ENCODE measurements at places on chromosomes 3 and 15.

- DNase-seq = no peak
These were observed 179.9 kb downstream of the CNTN6 start for GRCh38 chr3:1272546-1273265.

DNA sequence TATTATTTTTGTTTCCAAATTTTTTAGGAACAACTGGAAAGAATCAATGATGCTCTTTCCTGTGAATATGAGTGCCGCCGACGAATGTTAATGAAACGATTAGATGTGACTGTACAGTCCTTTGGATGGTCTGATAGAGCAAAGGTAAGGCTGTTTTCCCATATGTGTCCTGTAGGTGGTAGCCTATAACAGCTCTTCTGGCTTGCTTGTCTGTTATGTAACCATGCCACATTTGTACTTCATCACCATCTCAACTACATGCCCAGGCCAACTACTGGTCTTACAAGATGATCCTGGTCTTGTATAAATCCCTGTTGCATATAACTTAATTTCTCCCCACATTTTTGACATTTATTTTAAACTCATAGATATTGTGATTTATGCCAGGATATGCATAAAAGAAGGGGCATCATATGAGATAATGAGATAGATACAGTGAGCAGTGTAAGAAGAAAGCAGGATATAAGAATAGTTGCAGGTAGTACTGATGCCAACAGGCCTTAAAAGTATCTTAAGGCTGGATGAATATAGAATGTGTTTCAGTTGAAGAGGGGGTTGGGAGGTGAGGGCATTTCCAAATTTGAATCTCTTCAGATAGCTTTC lies 20.3 kb downstream of the FAM98B start:
- peak; percentile 30 for DNase-seq

- DNase-seq = no peak
These were observed 7.9 kb upstream of the ISG20 start for GRCh38 chr15:88630798-88631463.

- no peak for DNase-seq
These were observed 67.8 kb downstream of the LSM3 start for GRCh38 chr3:14246414-14246813.

- DNase-seq = no peak
These were observed 79.5 kb upstream of the POMGNT2 start for GRCh38 chr3:43185274-43185982.

DNA sequence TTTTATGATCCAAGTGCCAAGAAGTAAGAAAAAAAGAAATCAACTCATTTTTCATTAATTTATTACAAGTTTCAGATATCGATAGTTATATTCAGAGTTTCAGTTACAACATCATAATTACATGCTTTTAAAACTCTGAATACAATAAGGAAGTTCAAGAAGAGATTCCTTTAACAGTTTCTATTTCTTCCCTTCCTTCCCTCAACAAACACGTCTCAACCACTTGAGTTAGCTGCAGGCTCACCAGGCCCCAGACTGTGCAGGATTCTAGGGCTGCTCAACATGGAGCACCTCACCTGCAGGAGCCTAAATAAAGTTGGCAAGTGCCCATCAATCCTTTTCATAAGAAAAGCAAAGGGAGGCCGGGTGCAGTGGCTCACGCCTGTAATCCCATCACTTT lies 79.2 kb upstream of the FNDC3B start:
- DNase-seq = no peak

GRCh38 chr15:75098404-75098803 lies 75.0 kb downstream of the PPCDC start:
- DNase-seq = no peak

GRCh38 chr3:160852856-160853255 lies 96.8 kb downstream of the PPM1L start:
- DNase-seq = no peak

- DNase-seq = no peak
These were observed 132.9 kb downstream of the C3orf38 start for GRCh38 chr3:88282528-88283241.

GRCh38 chr3:21621181-21621651 lies 129.8 kb downstream of the ZNF385D start:
- DNase-seq = no peak

DNA sequence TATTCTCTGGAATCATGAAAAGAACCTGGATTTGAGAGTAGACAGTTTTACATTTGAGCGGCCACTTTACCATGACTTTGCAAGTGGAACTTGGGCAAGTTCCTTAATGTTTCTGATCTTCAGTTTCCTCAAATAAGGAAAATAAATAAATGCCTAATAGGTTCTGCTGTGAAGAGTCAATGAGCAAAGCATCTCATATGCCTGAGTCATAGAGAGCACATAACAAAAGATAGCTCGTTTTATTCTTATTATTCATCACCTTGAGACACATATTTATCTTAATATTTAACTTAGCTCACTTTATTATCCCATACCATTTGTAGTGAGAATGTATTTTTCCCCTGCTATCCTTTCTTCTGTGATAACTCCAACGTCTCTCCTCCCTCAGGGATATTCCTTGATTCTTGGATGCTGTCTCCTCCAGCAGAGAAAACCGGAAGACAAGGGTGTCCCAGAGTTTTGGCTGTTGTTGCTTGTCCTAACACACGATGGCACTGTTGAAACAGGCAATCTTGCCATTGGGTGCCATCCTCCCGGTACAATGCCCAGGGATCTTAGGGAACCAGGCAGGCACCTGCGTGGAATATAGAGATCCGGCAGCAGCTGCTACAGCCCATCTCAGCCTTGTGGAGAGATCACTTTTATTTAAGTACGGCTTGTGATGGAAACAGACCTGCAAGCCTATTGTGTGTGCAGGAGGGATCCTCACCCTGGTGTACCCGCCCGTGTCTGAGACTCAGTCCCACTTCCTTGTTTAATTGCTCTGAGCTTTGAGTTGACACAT lies 33.3 kb upstream of the VPS33B start:
- DNase-seq = no peak

GRCh38 chr3:121295979-121296378 lies 249.8 kb downstream of the POLQ start:
- no peak for DNase-seq

DNA sequence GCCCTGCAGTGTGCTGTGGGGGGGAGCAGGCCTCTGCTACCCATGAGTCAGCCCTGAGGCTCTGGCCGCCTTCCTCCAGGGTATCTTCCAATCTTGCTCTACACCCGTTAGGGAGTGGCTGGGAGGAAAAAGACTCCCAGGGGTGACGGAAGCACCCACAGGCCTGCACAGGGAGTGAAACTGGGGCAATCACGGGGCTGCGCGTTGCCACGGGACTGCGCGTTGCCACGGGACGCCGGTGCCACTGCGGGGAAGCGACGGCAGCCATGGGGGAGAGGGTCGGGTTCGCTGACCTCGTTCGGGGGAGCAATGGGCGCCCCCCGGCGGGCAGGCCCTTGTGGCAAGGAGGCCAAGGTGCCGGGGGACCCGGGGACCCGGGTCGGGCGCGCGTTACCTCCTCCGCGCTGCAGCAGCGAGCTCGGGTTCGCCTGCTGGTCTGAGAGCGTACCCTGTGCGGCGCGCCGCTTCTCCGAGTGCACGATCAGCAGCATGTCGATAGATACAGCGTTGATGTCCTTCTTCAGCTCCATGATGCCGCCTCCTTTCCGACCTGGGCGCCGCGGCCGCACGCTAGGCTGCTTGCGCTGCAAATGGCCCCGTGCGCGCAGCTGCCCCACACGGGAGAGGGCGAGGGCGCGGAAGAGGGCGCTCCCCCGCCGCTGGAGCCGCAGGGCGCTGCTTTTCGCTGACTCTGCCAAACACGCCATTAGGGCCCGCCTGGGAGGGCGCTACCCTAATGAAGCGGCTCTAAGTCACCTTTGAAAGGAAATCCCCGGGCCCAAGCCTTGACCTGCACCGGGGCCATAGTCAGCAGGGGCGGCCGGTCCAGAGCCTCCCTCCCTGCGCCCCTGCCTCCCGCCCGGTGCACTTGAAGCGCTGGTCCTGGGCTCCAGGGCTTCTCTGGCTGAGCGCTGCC lies at the start of gene KY:
TSS of gene KY (minus strand) at position 592 of the 916 bp plus-strand sequence. CDS start at position 530, 62 bp downstream.
- DNase-seq = no peak

DNA sequence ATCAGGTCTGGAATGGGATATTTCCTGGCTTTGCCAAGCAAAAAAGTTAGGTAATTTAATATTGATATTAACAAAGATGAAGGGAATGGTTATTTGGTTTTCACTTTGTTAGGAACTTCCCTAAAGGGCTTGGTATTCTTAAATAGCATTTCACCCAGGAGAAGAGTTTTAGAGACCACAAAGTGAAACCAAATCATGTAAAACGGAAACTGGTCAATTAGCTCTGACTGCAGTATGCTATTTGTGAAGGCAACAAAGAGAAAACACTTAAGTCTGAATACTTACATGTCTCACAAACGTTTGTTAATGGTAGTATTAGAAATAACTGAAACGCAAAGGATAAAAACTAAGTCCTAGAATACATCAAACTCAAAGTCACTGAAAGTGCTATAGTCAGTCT lies 32.4 kb upstream of the SETMAR start:
- no peak for DNase-seq

GRCh38 chr15:81113861-81114291 lies 20.2 kb upstream of the CFAP161 start:
- no peak for DNase-seq

DNA sequence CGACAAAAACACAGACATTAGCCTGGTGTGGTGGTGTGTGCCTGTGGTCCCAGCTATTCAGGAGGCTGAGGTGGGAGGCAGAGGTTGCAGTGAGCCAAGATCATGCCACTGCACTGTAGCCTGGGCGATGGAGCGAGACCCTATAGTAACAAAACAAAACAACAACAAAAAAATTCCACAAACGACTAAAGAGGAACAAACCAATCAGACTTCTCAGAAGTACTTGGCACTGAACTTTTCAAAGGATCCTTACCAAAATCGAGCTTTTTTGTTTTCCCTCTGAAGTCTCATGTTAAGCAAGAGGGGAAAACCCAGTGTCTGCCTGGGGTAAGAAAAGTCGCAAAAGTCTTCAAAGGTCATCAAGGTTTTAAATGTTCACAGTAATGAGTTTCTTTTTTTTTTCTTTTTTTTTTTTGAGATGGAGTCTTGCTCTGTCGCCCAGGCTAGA lies 30.1 kb upstream of the TFRC start:
- DNase-seq = no peak

DNA sequence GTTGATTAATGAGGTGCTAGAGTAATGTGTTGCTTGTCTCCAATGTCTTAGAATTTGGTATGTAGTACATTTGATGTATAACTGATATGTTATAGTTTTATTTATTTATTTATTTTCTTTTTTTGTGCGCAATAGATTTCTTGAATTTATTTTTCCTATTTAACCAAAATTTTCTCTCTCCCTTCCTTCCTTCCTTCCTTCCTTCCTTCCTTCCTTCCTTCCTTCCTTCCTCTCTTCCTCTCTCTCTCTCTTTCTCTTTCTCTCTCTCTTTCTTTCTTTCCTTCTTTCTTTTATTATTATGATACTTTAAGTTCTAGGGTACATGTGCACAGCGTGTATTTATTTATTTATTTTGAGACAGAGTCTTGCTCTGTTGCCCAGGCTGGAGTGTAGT lies 256.2 kb upstream of the TBL1XR1 start:
- no peak for DNase-seq

DNA sequence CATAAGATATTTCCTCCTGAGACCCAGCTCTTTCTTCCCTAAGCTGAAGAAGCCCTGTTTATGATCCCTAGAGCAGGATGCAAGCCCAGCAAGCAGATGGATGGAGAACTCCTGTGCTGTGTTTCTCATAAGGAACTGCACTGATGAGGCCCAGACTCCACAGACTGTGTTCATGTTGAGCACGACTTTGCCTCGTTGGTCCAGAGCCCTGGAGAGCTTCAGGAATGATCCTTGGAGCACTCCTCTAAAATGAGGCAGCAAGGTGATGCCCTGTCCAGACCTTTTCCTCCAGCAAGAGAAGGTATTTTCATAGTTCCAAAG lies 83.8 kb downstream of the MYLK start:
- DNase-seq = no peak

- no peak for DNase-seq
These were observed 58.1 kb upstream of the AGBL1 start for GRCh38 chr15:86021281-86022264.

DNA sequence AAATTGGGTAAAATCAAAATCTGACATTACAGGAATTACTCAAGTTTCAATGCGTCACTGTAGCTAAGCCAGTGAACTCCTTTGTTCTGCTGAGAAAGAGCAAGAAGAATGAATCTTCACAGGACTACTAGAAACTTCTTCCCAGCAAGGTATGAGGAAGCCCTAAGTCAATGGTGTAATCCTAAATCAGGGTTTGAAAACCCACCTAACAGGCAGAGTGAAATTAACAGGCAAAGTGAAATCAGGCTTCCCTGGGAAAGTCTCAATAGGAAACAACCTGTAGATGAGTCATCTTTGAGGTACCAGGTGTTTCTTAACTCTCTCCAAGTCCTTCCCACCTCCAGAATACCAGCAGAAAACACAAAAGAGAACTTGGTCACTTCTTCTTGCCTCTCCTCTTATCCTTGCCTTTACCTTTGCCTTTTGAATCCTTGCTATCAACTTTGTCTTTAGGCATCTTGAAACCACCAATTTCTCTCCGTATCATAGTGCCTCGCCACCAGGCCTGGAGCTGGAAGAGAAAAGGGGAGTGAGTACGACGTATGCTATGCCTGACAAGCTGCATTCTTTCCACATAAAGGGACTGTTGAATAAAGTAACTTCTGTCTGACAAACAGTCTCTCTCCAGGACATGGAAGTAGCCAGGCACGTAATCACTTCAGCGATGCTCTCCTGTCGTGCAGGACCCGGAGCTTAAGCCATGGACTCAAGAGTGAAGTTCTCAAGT lies 60.6 kb upstream of the RPL35A start:
- DNase-seq = no peak

DNA sequence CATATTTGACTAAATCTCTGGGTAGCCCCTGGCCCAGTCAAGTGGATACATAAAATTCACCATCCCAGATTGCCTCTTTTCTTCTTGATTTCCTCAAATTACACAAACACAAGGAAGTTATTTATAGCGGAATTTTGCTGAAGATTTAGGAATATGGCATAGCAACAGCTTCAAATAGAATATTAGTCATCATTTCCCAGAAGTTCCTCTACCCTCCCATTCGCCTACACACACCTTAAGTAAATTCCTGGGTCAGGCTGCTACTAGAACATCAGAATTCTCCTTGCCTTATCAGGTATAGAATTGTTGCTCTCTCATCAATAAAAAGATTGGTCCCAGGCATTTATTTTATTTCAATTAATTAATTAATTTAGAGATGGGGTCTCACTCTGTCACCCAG lies 31.6 kb downstream of the MESD start:
- DNase-seq = no peak

- no peak for DNase-seq
These were observed 137.9 kb upstream of the CADM2 start for GRCh38 chr3:84820906-84821305.

DNA sequence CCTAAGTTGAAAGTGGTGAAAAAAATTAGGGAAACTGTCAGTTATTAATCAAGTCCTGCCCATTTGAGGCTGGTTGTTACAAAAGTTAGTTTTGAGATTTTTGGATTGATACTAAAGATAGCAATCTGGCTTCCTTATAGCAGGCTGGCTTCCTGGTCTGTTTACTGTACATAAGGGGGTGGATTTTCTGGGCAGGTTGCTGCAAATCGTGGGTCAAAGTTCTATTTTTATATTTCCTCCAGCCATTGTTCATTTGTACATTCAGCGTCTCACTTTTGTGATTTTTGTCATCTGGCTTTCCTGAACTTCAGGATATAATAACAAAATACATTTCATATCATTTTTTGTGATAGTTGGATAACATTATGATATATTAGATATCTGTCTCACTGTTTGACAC lies 49.5 kb downstream of the CLDN1 start:
- no peak for DNase-seq
